WERI-Rb-1 (cell line): ENCODE measurements at places on chromosomes 1 and 21.

DNA sequence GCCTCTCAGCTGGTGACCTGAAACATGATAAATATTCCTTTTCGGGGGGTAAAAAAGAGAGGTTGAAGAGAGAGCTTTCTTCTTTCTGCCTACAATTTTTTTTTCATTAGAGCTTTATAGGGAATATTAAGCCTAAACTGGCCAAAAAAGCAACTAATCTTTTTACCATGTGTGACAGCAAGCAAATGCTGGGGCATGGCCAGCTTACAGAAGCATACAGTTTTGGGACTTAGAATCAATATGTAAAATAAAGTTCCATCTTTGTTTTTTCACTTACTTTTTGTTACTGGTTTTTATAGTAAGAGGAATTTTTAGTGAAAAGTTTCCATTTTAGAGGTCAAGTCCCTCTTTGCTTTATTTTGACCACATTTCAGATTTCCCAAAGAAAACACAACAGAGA lies 301.2 kb upstream of the DEPDC1 start:
- no peak for DNase-seq

- DNase-seq: no peak
Measured at GRCh38 chr1:46642115-46642680, 25.6 kb upstream of the MOB3C start.

GRCh38 chr21:29125191-29125590 lies 5.3 kb upstream of the MAP3K7CL start:
- DNase-seq: no peak

GRCh38 chr1:77824079-77824478 lies 44.6 kb downstream of the MIGA1 start:
- DNase-seq: no peak

GRCh38 chr21:39083377-39084008 lies 99.8 kb downstream of the PSMG1 start:
- DNase-seq: no peak

GRCh38 chr1:160291248-160292220 lies 6.6 kb upstream of the PEX19 start:
- DNase-seq: peak; percentile 89

DNA sequence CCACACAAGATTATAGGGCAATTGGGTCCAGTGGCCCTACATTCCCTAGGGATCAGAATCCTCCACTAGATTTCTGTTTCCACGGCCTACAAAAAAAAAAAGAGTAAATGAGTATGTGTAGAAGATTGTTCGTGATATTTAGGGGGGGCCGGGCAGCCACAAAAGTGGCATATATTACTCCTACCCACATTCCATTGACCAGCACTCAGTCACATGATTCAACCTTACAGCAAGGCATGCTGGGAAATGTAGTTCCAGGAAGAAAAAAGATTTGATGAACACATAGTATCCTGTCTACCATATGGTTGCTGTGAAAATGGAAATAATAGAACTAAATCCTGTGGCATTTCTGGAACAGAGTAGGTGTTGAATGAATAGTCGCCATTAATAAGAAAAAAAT lies 43.4 kb upstream of the GJB5 start:
- DNase-seq: no peak

- no peak for DNase-seq
Measured at GRCh38 chr1:96510391-96510790, 211.2 kb upstream of the PTBP2 start.

DNA sequence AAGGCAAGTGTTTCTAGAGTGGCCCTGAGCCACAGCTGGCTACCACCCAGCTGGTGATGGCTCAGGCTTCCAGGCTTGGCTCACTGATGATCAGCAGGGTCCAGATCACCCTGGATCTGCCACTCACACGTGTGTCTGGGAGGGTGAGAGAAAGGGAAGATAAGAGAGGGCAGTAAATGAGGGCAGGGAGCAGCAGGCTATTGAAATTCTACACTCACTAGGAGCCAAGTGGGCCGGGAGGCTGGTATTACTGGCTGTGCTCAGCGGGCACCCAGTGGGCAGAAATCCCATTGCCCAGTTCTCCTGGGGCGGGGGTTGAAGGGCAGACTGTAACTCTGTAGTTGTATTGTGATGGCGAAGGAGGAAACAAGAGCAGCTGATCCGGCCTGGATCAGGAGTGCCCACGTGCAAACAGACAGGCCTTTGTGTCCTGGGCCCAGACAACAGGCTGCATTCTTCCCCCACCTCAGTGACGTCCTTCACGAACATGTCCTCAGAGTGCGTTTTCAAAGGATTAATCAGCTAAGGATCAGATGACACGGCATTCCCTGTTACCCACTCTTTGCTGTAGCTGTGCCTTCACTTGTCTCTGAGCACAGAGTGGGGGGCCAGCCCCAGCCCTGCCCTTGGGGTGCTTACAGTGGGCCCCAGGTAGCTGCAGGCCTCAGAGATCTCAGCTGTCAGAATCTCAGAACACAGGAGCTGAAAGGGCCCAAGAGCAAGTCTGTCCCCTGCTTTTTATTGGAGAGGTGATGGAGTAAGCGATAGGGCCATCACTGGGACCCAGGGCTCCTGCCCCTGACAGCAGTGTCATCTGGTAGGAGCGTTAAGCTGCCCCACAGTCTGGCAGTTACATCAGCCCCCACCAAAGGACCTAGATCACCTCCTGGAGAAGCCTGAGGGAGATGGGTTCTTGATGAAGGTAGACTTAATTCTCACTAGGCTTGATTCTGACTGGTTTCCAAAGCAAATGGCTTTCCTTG lies 60.5 kb downstream of the ATP1A1 start:
- DNase-seq: no peak

DNA sequence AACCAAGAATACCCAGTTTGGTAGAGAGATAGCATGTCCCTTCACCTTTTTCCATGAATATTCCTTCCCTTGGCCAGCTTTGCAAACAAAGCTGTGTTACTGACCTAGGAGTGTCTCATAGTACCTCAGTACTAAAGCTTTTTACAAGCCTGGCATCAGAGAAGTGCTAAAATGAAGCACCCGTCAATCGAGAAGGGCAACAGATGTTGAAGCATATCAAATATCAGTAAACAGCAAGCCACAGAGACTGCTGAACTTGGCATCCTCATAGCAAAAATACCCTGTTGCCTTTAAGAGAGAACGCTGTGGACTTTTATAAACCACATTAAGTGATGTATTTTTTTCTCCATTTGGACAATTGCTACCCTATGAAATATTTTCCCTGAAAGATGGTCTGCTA lies 128.6 kb upstream of the HOOK1 start:
- no peak for DNase-seq

GRCh38 chr1:18495635-18496034 lies 14.9 kb downstream of the KLHDC7A start:
- DNase-seq: no peak

DNA sequence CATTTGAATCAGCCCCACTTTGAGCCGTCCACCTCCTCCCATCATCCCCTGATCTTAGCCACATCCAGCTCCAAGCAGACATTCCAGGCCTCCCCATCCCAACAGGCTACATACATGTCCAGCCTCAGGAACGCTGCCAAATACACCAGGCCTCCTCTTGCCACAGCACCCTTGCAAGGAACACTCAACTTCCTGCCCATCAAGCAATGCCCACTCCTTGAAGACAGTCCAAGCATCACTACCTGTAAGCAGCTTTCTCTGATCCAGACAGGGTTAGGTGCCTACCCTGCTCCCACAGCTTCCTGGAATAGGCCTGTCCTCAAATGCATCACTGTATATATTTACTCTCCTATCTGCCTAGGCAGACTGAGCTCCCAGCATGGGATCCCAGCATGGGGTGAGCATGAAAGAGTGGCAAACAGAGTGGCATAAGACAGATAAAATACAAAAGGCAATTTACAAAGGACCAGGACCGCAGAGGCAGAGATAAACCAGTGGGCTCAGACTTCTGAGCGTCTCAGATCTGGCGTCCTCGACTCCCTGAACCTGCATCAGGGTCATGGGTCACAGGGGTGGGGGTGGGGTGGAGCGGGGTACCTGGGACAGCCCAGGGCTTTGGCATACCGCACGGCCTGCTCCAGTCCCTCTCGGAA lies 816 bp downstream of the HYI start:
- no peak for DNase-seq

- no peak for DNase-seq
Measured at GRCh38 chr1:41101950-41102607, 80.6 kb upstream of the SLFNL1 start.

DNA sequence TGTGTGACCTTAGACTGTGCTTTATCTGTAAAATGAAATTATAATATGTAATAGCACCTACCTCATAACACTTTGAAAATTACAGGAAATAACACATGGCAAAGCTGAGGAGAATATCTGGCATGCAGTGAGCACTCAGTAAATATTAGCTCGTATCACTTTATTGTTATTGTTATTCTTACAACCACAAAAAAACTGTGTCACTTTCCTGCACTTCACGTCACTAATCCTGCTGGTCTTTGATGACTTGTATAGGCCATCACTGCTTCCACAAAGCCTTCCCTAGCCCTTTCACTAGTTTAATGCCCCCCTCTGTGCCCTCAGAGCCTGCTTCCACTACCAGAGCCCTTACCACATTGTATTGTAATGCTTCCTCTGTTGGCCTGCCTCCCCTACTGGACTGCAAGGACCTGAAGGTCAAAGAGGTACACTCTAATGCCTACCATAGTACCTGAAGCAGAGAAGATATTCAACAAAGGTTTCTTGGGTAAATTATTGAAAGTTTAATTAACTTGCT lies 231.6 kb downstream of the NFIA start:
- DNase-seq: no peak

DNA sequence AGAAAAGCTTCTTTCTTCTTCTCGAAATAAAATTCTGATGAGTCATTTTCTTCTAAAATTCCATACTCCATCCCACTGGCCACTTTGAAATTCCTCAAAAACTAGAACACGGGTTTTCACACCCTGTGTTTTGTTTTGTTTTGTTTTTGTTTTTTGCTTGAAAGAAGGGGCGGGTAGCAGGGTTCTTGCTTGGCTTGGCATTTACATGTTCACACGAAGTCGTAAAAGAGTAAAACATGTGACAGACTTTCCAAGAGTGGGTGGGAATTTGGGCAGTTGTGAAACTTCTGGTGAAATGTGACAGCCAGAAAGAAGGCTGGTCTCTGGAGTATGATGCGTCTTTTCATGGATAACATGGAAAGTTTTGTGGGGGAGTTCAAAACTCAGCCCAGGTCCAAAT lies 47.1 kb upstream of the FMN2 start:
- no peak for DNase-seq

GRCh38 chr1:14326857-14327256 lies 271.6 kb upstream of the KAZN start:
- no peak for DNase-seq

- no peak for DNase-seq
Measured at GRCh38 chr1:101280942-101281654, 44.3 kb downstream of the S1PR1 start.

DNA sequence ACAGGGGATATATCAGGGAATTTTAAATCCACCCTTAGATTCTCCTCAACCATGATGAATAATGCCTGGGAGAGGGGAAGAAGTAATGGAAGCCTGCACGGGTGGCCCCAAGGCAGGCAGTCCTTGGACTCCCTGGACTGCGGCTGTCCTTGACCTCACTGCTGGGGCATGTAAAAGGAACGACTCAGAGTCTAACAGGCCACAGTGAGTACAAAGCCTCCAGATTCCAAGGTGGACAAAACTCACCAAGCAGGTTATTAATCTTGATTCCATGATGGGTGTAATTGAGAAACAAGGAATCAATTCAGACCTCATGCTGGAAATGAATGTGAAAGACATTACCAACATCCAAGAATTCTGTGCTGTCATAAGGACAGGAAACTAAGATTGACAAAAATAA lies 13.0 kb upstream of the ARHGAP29 start:
- no peak for DNase-seq

- DNase-seq: no peak
Measured at GRCh38 chr1:186289943-186290545, 85.0 kb downstream of the TPR start.

- no peak for DNase-seq
Measured at GRCh38 chr1:204241050-204241449, 27.3 kb upstream of the GOLT1A start.

- no peak for DNase-seq
Measured at GRCh38 chr21:30582870-30583269, 7.3 kb downstream of the KRTAP22-2 start.

DNA sequence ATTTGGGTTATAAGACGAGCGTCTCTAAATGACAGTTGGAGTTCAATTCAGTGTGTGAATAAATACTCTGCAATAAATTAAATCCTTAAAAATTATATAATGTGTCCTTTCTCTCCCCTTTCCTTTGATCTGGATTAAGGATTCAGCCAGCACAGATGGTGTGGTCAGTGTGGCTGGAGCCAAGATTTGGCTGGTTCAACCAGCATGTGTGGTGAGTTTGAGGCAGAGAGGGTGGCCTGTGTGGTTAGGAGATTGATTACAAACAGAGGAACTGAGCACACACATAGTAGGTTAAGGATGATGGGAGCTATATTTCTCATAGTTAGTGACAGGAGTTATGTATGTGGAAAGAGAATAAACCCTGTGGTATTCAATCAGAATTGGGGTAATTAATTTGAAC lies 14.2 kb upstream of the AMIGO1 start:
- no peak for DNase-seq

DNA sequence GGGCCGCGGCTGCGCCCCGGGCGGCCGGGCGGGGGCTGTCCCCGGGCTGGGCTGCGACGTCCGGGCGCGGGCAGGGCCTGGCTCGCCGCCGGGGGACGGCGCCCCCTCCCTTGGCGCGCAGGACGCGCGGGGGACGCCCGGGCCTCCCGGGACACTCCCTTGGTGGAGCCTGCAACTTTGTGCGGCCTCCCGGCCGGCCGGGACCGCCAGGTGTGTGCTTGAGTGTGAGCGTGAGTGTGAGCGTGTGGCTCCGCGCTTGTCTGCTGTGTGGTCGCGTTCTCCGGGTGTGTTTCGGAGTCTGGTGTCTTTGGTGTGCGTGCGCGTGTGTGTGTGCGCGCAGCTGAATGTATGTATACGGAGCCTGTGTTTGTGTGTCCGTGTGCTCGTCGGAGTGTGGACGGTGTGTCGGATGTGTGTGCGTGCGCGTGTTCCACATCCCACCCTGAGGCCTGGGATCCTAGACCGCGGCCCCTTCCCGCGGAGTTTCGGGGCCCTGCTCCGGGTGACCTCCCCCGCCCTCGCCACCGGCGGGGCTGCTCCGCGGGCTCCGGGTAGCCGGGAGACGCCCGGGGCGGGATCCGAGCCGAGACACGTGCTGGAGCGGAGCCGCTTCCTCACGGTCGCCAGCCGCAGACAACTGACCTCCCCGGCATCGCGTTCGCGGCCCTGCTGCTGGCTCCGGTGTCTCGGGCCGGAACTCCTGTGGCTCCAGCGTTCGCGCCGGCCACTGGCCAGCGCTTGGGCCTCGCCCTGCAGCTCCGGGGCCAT lies 1.7 kb downstream of the PTPRU start:
- no peak for DNase-seq

GRCh38 chr1:13701271-13701640 lies 1.3 kb downstream of the PRDM2 start:
- no peak for DNase-seq

- no peak for DNase-seq
Measured at GRCh38 chr1:237145379-237146135, 103.6 kb downstream of the RYR2 start.

- no peak for DNase-seq
Measured at GRCh38 chr21:26095131-26095530, 75.4 kb downstream of the APP start.

DNA sequence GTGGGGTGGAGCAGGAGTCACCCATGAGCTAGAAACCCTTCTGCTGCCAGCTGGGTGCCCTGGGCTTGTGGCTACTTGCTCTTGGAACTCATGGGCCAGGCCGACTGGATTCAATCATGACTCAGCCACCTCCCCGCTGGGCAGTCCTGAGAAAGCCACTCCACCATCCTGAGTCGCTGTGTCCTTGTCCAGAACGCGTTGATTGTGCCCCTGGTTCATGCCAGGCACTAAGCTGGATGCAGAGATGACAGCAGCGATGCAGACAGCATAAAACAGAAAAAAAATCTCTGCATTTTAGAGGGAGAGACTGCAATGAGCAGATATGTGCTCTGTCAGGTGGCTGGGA lies 10.6 kb downstream of the PADI1 start:
- DNase-seq: no peak
